CD4-positive, alpha-beta T cell treated with Interleukin-2 at 100 ng/mL for 4 hours (primary cell): ENCODE measurements at places on chromosomes 5 and 9.

DNA sequence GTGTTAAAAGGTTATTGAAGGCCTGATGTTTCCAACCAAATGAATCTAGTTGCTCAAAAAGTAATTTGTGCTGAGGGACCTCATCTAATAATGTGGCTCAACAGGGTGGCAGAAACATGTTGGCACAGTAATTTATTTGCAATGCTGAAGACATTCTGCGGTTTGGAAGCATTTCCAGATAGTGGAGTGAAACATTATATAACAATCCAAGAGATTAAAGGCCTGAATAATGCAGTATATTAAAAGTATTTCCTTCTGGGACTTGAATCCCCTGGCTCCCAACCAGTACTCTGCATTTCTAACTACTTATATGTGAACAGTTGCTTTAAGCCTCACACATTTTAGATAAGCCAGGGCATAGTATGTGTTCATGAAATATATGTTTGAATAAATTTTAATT lies 25.9 kb upstream of the ALDH1A1 start:
- DNase-seq = no peak

GRCh38 chr5:152389208-152389849 lies 15.8 kb downstream of the NMUR2 start:
- no peak for DNase-seq

DNA sequence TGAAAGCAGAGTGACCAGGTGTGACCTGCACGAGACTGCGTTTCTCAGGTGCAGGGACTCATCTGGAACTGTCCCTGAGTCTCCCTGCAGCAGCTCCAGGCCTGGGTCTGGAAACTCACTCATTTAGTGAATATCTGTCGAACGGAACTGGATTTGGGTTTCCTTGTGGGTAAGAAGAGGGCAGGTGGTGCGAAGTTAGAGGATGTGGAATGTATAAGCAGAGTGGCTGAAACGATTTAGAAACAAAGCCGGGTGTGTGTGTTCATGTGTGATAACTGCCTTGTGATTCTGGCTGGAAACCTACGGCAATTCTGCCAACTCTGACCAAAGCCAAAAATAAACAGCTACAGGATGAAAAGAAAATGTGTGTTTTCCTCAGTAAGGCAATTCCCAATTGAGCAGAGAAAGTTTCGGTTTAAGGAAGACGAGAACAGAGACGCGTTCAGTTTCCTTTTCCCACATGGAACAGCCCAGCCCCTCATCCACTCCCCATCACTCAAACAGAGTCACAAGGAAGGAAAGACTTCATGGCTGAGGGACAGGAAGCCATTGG lies 130.3 kb downstream of the NSG2 start:
- DNase-seq = no peak

GRCh38 chr9:36451949-36452348 lies 51.9 kb upstream of the RNF38 start:
- no peak for DNase-seq

DNA sequence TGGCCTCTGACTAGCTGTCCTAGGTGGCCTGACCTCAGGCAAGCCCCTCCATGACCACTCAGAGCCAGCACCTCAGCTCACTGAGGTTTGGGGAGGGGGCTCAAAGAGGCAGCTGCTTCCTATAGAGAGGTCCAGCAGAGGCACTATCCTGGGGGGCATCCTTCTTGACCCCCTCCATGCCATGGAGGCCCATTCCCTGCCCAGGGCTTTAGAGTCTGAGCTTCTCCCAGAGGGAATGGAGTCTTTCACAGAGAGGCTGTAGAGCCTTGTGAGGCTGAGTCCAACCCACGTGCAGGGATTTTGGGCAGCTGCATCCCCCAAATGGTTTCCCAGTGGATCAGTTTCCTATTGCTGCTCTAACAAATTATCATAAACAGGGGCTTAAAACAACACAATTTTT lies 16.9 kb downstream of the IRF1 start:
- no peak for DNase-seq

- DNase-seq = no peak
Observed at GRCh38 chr9:131015112-131015511, 6.1 kb downstream of the LAMC3 start.

GRCh38 chr5:154221371-154221896 lies 30.9 kb downstream of the GALNT10 start:
- peak; percentile 74 for DNase-seq

GRCh38 chr5:138470322-138471051 lies 5.2 kb downstream of the EGR1 start:
- DNase-seq = no peak
